ENCODE measurements at places on chromosomes 6 and 20.

DNA sequence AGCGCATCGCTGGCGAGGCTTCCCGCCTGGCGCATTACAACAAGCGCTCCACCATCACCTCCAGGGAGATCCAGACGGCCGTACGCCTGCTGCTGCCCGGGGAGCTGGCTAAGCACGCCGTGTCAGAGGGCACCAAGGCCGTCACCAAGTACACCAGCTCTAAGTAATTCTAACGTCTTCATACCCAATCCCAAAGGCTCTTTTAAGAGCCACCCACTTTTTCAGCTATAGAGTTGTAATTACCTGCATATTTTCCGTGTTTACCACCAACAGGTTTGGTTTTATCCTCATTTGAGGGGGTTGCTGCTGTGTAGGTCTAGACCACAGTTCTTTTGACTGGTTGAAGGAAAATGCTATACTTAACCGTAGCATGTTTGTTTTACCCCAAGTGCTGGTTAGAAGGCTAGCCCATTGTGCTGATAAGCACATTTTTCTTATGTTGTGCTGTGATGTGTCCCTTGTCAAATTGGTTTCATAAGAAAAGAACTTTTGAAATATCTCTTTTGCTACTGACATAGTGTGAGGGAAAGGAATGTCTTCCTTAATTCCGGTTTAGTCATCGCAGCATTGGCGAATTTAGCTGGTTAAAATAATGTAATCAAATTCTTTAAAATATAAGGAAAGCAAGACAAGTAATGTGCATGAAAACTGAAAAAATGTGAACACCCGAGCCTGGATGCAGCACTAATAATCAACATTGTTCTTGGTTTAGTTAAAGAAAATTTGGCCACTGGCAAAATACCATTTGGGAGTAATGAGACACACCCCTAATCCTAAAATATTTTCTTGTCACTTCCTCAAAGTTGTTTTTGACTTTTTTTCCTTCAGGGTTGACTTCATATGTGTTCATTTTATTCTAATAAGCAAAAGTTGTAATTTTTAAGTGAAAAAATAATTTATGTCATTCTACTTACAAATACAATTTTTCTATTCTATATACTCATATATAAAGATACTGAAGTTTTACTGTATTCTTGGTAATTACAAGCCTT is 112.8 kb downstream of the HFE start:
- DNase-seq, result no peak

GRCh38 chr6:81561731-81562130 is 190.8 kb downstream of the TENT5A start:
- DNase-seq, result no peak

GRCh38 chr6:137659871-137660270 is 165.7 kb upstream of the OLIG3 start:
- no peak for DNase-seq

- DNase-seq, result peak; percentile 63
Observed at GRCh38 chr6:46781478-46782378, 11.5 kb upstream of the MEP1A start.
